Breast epithelium (tissue), 4 donors: ENCODE measurements at places on chromosomes 5 and 9. TPM values are rescaled to one million over a fixed set of nuclear protein-coding genes. Genes with fewer than 3 reads are reported as not detected.

GRCh38 chr9:16377311-16377710 is 493.2 kb downstream of the BNC2 start:
- H3K27ac ChIP-seq = no peak overlapping the region
- H3K4me1 ChIP-seq = no peaks in the 10 kb centered on the region
- H3K27me3 ChIP-seq = no peaks in the 10 kb centered on the region
- no peak overlapping the region for H3K4me3 ChIP-seq
- no peak for DNase-seq

DNA sequence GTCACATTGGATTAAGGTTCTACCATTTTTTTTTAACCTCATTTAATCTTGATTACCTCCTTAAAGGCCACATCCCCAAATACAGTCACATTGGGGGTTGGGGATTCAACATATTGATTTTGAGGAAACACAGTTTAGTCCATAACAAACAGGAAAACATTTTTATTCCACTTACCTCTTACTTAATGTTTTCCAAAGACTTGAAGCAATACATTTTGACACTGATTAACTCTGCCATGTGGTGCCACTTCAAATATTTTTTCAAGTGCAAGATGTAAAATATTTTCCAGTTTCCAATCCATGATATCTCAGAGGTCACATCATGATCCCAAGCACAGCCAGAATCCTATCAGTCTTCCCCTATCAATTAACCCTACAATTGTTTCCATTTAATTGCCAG is 548.0 kb downstream of the CSNK1G3 start:
- no peaks in the 10 kb centered on the region for H3K27me3 ChIP-seq
- no peak overlapping the region for H3K27ac ChIP-seq
- H3K4me1 ChIP-seq = no peaks in the 10 kb centered on the region
- no peak for DNase-seq

DNA sequence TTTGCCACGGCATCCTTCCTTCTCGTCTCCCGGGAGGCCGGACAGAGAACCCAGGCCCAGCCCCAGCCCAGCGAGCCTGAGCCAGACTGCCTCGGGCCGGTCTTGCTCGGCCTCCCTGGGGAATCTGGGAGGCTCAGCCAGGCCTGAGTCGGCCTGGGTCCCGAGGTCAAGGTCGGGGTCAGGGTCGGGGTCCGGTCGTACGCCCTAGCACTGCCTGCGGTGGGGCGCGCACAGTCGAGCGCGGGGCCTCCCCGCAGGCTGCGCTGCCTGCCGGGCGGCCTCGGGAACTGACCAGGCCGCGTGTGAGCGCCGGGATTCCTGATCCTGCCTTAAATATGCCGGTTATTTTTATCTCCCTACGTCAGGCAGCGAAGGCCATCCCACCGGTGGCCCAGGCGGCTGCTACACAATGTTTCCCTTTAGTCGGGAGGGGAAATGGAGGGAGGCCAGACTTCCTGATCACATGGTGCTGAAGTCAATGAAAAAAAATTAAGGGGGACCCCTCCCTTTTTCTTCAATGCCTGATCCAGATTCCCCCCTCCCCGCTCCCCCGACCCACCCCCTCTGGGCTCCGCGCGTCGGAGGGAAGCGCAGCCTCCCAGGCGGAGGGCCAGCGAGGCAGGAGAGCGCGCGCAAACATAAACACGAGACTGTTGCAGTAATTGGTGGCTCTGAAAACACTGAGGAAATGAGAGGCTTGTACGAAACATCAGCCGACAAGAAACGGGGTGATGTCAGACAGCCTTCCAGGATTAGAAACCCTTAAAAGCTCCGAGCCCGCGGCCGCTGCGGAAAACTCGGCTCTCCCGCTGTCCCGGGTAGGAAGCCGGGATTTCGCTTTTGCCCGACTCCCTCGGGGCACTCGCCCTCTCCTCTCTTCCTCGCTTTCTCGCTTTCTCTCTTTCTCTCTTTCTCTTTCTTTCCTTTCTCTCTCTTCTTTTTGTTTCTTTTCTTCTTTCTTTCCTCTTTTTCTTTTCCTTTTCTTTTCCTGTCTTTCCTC is 148.2 kb upstream of the KLF4 start:
- H3K27me3 ChIP-seq = no peaks in the 10 kb centered on the region
- no peaks in the 10 kb centered on the region for H3K4me1 ChIP-seq
- H3K36me3 ChIP-seq = no peaks in the 10 kb centered on the region
- peak overlapping the region; percentile 36 for H3K4me3 ChIP-seq

DNA sequence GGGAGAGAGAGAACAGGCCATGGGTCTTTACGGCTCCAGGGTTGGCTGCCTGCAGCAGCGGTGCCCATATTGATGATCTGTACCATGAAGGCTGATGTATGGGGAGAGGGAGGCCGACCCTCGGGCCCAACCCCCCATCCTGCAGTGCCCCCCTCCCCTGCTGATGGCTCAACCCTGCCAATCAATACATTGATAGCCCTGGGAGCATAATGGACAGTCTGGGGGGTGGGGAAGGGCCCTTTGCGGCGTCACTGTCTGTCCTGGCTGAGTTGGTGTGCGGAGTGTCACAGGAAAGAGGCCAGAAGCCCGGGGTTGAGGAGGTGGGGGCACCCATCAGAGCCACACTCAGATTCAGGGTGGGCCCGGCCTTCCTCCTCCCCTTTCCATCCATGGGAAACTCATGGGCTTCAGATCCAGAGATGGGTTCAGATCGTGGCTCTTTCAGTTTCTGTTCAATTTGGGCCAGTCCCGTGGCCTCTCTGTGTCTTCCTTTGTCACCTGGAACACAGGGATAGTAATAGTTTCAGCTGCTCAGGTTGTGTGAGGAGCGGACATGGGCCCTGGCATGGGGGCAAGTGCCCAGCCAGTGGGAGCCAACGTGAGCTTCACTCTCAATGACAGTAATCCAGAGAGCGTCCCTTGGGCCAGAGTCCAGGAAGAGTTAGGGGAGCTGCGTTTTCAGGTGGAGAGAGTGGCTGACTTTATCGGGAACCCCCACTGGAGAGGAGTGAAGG is 9.5 kb downstream of the FGF18 start:
- H3K4me3 ChIP-seq = no peak overlapping the region
- H3K27me3 ChIP-seq = no peaks in the 10 kb centered on the region
- no peaks in the 10 kb centered on the region for H3K36me3 ChIP-seq
- DNase-seq = no peak
- H3K4me1 ChIP-seq = no peaks in the 10 kb centered on the region

TTC16 gene
- total RNA-seq = 0.16 TPM
